ENCODE measurements at places on chromosomes 12 and 14.

- no peak for DNase-seq
These were observed 8.2 kb upstream of the BATF start for GRCh38 chr14:75513911-75514672.

- no peak for DNase-seq
These were observed 67.3 kb downstream of the SLC2A13 start for GRCh38 chr12:40038619-40039018.

GRCh38 chr14:33444136-33444535 lies 505.5 kb downstream of the NPAS3 start:
- no peak for DNase-seq

GRCh38 chr12:6332459-6332858 lies 9.4 kb downstream of the TNFRSF1A start:
- no peak for DNase-seq

GRCh38 chr14:99230208-99231151 lies 41.5 kb downstream of the BCL11B start:
- no peak for DNase-seq
